T-helper 2 cell (primary cell): ENCODE measurements at places on chromosomes 7 and 10.
A peak's percentile ranks its signal among the peaks of the same experiment; 100 is the strongest.

- DNase-seq, result peak; percentile 3
Measured at GRCh38 chr7:150948791-150949251, 29.3 kb downstream of the KCNH2 start.

DNA sequence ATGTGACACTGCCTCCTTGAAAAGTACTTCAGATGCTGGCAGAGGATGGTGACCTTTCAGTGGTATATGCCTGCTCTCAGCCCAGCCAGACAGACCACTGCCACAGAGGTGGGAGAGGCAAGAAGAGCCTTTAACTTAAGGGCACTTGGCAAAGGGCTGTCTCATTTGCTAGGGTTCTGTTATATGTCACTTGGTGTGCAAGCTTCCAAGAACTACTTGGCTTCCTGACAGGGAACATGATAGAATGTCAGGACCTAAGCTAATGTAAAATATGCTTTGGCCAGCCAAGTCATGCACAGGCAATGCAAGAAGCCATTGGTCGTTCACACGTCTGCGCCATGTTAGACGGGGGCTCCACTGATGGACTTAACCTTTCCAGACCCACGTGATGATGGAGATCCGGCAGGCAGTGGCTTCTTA, 54.7 kb downstream of the RBM20 start:
- DNase-seq, result no peak

DNA sequence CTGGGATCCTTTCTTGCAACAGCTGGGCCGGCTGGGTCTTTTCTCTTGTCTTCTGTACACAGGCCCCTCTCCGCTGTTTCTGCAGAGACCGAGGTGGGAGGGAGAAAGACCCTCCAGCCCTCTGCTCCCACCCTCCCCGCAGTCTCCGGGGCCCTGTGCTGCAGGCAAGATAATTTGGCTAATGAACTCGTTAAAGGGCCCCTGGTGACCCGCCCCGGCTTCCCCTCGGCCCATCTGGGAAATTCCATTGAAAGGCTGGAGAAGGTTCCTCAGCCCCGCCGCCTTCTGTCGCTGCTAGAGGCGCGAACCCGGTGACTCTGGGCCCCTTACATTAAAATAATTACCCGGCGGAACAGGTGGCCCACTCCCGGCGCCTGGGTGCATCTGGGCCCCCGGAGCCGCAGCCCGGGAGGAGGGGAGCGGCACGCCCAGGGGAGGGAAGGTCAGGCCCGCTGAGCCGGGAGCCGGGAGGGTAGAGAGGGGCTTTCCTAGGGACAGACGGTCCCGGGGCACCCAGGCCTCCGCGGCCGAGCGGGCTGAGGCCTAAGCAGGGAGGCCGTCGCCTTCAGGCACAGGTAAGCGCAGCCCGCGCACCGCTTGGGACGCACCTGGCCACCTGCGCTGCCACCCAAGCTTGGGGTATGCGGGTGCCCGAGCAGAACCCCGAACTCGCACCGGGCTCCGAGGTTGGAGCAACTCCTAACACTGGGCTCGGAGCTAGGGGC, 7.3 kb upstream of the MNX1 start:
- no peak for DNase-seq

GRCh38 chr10:16752099-16752498, 65.1 kb downstream of the RSU1 start:
- DNase-seq, result no peak

DNA sequence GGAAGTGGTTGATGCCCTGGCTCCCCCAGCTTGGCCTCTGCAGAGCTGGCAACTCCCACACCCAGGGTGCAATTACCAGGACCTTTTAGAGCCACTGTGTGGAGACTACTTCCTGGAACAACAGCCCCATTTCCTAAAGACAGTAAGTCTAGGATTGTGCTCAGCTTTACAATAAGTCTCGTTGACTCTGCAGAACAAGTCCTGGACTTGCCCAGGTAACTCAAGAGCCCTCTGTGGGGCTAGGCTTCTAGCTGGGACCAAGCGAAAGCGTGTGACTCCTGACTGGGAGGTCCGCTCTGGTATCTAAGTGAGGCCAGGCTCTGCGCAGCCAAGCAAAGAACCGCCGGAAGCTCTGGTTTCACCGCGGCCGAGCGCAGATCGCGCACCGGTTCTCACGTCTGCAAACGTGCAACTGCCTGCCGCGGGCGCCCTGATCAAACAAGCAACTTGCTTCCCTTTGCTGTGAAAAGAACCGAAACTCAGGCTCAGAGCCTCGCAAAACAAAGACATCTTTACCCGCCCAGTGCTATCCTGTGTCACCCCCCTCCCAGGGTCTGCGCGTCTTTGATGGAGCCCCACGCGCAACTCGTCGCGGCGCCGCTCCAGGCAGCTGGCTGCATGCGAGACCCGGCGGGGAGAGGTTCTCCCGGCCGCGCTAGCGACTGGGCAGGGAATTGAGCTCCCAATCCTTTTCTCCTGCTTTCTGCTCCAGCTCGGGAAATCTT, 4.4 kb upstream of the PDLIM1 start:
- no peak for DNase-seq

- peak; percentile 38 for DNase-seq
Measured at GRCh38 chr10:74008212-74008731, 10.4 kb downstream of the VCL start.

GRCh38 chr10:59779756-59780533, 26.7 kb upstream of the MRLN start:
- no peak for DNase-seq

- DNase-seq, result no peak
Measured at GRCh38 chr10:124640538-124641231, 103.5 kb downstream of the FAM53B start.

DNA sequence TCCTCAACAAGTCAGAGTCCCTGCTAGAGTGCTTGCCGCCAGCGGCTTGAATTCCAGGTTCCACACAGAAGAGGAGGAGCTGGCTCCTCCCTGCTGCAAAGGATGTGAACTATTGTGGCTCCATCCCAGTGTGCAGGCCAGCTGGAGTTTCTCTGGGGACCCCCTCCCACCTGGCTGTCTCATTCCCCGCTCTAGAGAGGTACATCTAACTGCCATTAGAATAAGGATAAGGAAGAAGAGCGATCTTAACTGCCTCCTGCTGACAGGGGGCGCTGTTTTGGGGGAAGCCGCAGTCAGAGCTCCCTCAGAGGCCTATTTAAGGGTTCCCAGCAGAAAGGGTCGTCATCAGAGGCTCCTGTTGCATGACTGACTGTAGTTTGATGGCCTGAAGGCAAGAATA, 40.8 kb upstream of the HECW1 start:
- peak; percentile 10 for DNase-seq

DNA sequence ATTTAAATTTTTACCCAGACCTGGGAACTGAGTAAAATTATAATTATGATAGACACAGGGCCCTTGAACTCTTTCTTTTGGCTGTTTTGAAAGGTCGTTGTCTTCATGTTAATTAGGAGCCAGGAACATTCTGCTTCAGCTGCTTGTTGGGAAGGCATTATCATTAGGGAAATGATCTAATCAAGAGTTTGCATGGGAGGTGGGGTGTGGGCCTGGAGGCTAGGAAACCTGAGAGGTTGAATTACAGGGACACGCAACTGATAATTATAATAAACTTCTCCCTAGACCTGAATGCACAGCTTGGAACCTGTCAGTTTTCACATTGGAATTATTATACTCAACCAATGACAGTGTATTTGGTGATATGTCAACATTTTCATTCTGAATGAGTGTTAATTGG, 237.7 kb downstream of the CACNB2 start:
- no peak for DNase-seq

DNA sequence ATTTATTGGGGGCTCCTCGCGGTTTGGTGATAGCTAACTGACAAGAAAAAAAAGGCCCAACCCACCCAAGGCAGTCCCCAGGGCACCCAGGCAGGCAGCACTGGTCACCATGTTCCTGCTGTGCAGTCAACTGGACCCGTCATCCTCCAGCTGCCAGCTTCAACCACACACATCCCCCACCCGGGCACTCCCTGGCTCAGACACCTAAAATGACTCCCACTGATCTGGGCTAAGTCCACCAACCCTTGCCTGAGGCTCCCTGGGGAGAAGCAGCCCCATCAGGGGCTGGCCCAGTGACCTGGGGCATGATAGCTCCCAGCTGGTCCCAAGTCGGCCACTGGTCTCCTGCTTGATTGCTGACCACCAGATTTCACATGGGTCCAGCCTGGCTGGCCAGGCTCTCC, 161.8 kb downstream of the NRF1 start:
- no peak for DNase-seq

GRCh38 chr7:3922175-3922635, 621.2 kb downstream of the SDK1 start:
- DNase-seq, result no peak

GRCh38 chr7:74043523-74043951, 15.6 kb downstream of the ELN start:
- no peak for DNase-seq

GRCh38 chr10:35797187-35797586, 155.1 kb upstream of the FZD8 start:
- no peak for DNase-seq

DNA sequence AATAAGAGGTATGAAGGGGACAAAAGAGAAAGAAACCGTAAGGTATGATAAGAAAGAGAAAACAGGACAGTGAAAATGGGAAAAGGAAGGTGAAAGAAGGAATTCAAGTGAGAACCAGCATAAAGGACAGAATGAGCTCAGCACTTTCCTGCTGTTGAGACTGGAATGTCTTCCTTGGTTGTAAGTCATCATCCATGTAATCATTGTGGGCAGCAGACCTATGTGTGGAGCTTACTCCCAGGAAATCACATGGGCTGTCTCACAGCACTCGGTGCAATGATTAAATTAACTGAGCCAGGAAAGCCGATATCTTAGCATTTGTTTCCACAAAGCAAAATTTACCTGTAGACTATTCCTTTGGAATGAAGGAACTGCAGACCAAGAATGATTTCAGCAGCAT, 118.1 kb downstream of the PRKCQ start:
- no peak for DNase-seq

GRCh38 chr7:100589341-100589947, 3.3 kb downstream of the FBXO24 start:
- DNase-seq, result no peak

GRCh38 chr10:60417901-60418300, 28.2 kb upstream of the ANK3 start:
- DNase-seq, result no peak

DNA sequence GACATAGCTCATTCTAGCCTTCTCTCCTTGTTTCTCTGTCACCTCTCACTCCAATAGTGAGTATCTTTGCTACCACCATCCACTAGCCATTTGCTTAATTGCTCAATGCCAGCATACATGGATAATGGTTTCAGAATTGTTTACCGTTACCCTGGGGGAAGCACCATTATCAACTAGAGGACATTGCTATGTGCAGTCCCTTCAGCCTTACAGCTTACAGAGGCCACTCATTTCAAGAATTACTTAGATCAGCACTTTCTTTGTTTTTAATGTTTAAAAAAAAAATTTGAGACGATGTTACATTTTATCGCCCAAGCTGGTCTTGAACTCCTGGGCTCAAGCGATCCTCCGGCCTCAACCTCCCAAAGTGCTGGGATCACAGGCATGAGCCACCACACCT, 14.8 kb upstream of the ORAI2 start:
- no peak for DNase-seq

DNA sequence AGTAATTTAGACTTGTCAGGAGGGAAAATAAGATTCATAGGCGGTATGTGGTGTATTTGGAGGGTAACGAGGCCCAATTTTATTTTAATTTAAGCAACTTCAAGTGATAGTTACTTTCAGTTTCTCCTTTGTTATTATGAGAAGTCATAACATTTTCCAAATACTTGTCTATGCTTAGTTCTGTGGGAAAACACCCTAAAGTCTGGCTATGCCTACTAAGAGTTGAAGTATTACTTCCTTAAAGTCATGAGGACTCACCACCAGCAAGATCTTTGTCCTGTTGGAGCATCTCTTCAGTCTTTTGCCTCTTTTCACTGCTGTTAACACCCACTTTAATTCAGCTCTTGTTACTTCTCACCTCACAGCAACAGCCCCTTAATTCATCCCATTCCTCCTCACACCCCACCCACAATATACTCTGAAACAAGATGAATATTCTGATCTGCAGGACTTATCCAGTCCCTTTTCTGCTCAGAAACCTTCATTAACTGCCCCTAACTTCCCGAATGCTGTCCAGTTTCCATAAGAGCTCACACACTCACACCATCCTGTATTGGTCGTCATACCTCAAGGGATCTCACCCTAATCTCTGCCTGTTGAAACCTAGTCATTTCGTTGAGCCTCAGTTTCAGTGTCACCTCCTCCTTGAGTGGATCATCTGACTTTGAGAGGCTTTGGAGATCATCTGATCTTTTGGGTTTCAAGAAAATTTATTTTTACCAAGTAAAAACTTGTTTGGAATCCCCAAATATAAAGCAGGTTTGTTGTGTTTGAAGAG, 61.3 kb downstream of the DNAH11 start:
- no peak for DNase-seq

- no peak for DNase-seq
Measured at GRCh38 chr7:151366166-151366879, 24.7 kb downstream of the NUB1 start.

- no peak for DNase-seq
Measured at GRCh38 chr7:55409482-55410225, 44.5 kb downstream of the LANCL2 start.

- no peak for DNase-seq
Measured at GRCh38 chr10:132974886-132975830, 32.8 kb upstream of the CFAP46 start.

GRCh38 chr10:115417585-115418265, 324.6 kb downstream of the ATRNL1 start:
- no peak for DNase-seq

DNA sequence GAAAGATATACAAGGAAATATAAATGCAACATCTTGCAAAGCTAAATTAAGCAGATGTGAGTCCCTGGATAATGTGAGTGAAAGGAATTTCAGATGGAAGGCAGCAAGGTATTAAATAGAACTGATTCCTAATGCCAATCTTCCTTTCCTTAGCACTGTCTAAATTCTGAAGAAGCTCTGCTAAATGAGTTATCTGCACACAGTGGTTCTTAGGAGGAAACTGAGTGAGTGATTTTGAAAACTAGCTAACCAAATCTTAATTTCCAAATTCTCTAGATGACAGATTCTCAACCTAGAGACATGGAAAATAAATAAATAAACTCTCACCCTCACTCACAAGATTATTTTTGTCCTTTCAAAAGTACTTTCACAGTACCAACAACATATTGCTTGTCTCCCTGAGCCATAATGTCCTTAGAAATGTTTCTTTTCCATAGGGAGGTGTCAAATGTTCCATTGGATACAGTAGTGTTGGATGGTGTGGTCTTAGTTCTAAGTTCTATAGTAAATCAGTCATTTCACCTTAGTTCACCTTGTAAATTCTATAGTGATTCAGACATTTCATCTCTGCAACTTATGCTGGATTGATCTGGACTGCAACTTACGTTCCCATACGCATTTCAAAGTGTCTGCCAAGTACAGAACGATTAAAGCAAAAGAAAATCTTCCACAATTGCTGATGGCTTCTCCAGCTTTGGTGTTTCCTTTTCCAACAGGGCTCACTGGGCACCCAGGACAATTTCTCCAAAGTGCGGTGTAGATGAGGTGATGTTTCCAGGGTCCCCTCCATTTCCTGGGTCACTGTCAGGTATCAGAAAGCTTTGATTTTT, 145.4 kb upstream of the FAM171A1 start:
- DNase-seq, result peak; percentile 81
